Effector memory CD4-positive, alpha-beta T cell (primary cell): ENCODE measurements at places on chromosomes 7 and 10.

- no peak for DNase-seq
These were observed 86.4 kb downstream of the NSUN6 start for GRCh38 chr10:18565006-18565405.

DNA sequence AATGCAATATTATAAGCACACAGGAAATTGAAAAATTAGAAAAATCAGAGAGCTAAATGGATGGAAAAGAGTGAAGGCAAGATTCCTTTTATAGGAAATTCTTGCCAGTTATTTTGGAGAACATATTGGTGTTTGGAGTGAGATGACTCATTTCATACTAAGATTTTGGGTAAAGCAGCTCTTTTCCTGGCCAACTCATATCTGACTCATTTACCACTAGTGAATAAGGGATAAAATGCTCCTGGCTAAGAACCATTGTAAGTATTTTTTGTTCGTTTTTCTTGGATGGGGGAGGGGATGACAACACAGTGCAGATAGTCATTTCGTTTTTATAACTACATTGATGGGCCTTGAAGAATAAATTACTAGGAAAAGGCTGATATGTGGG, 139.3 kb downstream of the TWIST1 start:
- DNase-seq: no peak

- no peak for DNase-seq
These were observed 163.3 kb upstream of the MTPN start for GRCh38 chr7:136140469-136140868.

DNA sequence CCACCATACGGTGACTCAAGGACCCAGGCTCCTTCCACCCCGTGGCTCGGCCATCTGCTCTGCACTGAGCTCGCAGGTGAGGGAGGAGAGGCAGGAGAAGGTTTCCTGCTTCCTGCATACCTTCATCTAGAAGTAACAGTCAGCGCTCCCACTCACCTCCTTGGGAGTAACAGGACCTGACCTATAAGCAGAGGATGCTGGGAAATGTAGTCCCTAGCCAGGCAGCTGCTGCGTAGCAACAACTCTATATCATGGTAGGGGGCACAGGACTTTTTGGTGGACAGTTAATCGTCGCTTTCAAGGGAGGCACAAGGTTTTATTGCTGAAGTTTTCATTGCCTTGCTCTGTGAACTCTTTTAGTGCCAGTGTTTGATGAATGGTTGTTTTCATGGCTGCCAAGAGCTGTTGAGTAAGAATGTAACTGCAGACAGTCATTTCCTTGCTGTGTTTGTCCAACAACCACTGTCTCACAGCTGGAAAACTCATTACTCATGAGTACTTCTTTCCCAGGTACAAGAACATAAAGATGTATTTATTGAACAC, 10.2 kb upstream of the ZFYVE27 start:
- DNase-seq: no peak

DNA sequence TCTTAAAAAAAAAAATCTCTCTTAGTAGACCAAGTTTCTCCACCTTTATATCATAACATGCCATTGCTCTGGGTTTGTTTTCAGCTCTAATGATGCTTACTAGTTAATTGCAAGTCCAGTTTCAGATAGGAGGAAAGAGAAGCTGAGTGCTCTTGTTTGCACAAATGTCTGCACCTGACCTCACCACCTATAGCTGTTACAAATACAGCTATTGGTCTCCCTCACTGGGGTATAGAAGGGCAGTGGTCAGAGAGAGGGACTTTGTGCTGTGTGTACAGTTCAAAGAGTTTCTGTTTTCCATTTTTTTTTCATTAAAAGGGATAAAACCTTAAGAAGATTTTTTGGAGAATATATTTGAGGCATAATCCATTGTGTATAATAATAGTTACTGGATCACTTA, 52.7 kb downstream of the TAS2R16 start:
- DNase-seq: no peak
